ENCODE measurements at places on chromosomes 12 and 14. TPM values are rescaled to one million over a fixed set of nuclear protein-coding genes. Genes with fewer than 3 reads are reported as not detected.
A peak's percentile ranks its signal among the peaks of the same experiment; 100 is the strongest.

DNA sequence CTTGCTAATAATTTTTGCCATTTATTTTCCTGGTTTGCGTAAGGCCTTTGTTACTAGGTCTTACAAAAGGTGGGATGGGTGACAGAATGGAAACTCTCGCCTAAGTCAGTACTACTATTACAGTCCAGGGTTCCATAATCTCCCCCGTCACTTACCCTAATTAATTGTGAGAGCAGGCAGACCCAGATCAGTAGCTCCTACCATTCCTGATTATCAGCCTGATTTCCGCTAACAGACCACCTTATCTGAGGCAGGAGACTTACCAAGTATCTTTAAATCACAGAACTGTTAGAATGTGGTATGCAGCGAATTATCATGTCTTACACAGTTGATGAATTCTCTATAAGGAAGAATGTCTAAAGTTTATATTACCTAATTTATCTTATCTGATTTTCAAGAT is 234.7 kb downstream of the FOXN3 start:
- no peak for DNase-seq

- no peak for DNase-seq
Observed at GRCh38 chr12:46400406-46400805, 27.8 kb upstream of the SLC38A2 start.

- DNase-seq: no peak
Observed at GRCh38 chr14:56702515-56702914, 107.8 kb downstream of the OTX2 start.

GRCh38 chr14:83706231-83706954 is 1823.6 kb upstream of the FLRT2 start:
- DNase-seq: no peak

- DNase-seq: no peak
Observed at GRCh38 chr14:31690056-31690455, 128.9 kb downstream of the NUBPL start.

DNA sequence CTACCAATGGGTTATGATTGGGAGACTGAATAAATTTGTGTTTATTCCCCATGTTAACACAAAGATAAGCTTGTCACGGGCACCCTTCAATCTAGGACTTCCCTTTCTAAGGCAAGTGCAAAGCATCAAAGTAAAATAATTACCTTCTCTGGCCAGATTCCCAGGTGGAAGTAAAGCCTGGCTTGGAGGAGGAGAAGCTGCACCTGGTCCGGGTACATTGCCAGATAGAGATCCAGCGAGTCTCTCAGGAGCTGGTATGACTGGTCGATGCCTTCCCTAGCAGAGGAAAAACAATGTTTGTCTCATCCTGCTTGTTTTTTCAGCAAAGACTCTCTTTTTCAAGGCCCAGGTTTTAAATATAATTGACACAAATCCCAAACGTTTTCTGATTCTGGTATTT is 24.9 kb downstream of the FBXO21 start:
- no peak for DNase-seq

- no peak for DNase-seq
Observed at GRCh38 chr14:100590726-100591452, 3.7 kb upstream of the BEGAIN start.

- DNase-seq: no peak
Observed at GRCh38 chr14:68473069-68473468, 319.8 kb downstream of the ZFP36L1 start.

- no peak for DNase-seq
Observed at GRCh38 chr12:24904871-24905270, 44.0 kb downstream of the BCAT1 start.

DNA sequence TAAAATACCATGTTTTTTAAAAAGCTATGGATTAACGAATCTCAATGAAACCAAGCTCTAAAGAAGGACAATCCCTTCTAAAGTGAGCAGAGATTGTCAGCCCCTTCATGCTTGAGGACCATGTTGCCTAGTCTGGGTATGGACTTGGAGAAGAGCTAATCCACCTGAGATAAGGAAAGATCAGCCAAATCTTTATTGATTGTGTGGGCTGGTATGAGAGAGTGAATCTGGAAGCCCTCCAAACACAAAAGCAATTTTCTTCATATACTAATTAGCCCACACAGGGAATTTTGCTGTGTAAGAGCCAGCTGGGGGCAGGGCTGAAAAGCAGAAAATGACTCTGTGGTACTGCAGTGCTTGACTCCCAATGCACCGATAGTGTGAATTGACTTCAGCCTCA is 47.4 kb upstream of the DICER1 start:
- no peak for DNase-seq

DNA sequence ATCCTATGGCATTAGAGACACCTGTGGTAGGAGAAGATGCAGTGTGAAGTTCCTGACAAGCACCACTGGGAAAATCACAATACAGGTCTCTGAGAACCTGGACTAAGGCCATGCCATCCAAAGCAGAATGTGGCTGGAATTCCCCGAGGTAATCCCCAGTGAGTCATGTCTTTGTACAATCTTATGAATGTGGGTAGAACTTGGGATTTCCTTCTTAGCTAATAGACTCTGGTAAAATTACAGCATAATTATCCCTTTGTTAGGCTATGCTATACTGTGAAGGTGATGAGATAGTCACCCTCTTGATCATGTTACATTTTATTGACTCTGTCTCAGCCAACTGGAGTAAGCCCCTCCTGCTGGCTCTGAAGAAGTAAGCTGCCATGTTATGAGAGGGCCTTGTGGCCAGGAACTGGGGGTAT is 224.3 kb upstream of the DCN start:
- no peak for DNase-seq

DNA sequence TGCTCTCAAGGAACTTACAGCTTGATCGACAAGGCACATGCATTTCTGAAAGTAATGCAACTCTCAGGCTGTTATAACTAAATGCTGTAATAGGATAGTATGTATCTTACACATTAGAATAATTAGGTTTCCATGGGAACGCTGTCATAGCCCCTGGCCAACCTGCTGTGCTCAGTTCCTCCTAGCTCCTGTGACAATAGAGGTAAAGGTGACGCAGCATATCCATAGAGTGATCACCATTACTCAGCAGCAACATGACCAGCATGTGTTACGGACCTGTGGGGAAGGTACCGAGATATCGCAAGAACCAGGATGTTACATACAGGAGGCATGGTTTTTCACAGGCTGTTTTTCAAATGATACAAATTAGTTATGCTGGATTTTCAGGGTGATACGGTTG is 150.7 kb downstream of the CAND1 start:
- DNase-seq: no peak

DNA sequence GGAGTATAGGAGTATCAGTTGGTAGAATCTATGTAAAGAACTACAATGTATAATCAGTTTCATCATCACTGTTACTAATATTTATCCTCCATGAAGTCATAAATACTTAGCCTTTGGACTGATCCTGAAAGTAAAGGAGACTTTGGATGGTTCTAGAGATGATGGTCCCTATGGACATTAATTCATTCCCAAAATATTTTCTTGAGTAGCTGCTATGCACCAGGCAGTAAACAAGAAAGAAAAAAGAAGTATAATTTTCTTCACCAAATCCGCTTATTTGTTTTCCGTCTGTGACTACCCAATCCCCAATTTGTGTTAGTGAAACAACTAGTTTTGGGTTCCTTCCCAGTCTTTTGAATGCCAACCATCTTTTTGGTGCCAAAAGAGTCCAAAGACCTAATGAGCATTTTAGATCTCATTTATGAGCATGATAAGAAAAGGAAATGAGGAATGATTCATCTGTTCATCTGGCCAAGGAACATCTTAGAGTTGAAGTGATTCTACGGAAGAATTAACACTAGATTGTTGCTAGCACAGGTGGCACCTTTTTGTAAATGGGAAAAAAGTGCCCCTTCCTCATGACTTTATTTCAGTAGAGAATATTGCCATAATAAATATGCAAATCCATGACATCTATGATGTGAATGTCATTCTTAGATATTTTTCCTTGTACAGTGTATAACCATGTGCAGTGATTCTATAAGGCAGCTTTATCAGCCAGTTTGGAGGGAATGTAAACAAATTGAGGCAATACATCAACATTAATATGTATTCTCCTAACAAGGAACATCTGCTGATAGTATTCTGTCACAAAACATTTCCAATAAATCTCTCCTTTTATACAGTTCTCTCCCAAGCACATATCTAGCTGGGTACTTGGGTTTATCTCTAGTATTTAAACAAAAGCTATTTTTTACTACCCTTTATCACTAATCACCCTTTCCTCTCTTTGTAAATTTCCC is 85.1 kb upstream of the CCDC91 start:
- no peak for DNase-seq

GRCh38 chr12:30982413-30982812 is 55.9 kb downstream of the TSPAN11 start:
- no peak for DNase-seq

GRCh38 chr12:132067182-132067581 is 76.9 kb downstream of the DDX51 start:
- DNase-seq: no peak

- DNase-seq: no peak
Observed at GRCh38 chr14:69708586-69709560, 58.1 kb upstream of the SRSF5 start.

- DNase-seq: no peak
Observed at GRCh38 chr12:116950628-116951325, 40.0 kb downstream of the FBXW8 start.

- peak; percentile 32 for DNase-seq
Observed at GRCh38 chr12:102964872-102965271, 7.4 kb downstream of the ASCL1 start.

GRCh38 chr14:51520087-51520486 is 131.6 kb upstream of the FRMD6 start:
- DNase-seq: no peak

GRCh38 chr14:73834261-73834625 is 17.4 kb upstream of the PTGR2 start:
- no peak for DNase-seq

DNA sequence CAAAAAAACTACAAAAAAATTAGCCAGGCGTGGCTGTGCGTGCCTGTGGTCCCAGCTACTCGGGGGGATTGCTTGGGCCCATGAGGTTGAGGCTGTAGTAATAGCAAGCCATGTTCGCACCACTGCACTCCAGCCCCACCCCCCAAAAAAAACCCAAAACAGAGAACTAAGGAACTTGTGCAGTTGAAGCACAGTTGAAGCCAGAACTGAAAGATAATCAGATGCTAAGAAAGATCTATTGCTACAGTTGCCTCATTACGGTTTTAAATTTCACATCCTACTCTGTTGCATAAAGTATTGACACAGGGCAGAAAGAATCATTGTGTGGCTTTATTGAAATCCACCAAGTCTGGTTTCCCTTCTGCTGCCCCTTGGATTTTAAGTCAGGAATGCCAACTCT is 3.8 kb downstream of the CS start:
- no peak for DNase-seq

DNA sequence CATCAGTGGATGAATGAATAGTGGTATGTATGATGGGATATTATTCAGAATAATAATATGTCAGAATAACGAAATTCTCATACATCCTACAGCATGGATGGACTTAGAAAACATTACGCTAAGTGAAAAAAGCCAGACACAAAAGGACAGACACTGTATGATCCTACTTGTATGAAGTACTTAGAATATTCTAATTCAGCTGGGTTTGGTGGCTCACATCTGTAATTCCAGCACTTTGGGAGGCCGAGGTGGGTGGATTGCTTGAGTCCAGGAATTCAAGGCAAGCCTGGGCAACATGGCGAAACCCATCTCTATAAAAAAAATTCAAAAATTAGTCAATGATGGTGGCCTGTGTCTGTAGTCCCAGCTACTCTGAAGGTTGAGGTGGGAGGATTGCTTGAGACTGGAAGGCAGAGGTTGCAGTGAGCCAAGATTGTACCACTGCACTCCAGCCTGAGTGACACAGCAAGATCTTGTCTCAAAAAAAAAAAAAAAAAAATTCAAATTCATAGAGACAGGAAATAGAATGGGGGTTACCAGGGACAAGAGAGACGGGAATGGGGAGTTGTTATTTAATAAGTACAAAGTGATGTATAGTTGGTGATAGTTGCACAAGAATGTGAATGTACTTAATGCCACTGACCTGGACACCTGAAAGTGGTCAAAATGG is 132.3 kb downstream of the CHST11 start:
- DNase-seq: no peak

- DNase-seq: no peak
Observed at GRCh38 chr12:28089338-28089737, 100.9 kb upstream of the CCDC91 start.

DNA sequence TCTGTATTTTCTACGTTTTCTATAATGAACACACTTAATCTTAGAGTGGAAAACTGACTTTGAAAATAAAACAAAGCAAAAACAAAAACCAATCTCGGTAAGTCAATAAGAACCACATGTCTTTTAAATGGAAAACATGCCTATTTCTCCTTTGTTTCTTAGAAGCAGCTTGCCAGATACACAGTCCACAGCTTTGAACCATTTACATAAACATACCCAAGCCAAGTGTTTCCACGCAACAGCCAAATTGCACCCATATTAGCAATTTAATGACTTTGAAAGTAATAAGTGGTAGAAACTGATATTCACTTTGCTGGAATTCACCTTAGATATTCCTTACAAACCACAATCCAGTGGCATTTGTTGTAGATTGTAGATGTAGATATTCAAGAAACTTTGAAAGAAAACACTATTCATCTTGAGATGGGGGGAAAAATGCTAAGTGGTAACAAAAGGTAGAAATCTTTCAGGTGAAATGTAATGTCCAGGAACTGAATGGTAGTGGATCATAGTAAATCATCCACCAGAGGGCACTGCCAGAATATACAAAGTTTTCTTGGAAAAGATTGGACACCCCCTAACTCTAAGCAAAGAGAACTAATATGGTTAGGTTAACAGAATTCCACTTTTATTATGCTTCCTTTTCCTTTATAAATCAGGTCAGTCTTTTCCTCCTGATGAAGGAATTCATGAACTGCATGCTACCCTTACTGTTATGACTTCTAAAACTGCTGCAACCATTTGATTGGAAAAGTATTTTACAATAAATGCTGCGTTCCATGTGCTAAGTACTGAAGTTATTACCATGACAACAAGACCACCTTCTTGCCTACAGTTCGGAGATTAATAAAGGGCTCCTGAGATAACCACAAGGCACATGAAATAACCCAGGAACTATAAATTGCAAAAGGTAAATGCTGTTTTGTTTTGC is 69.8 kb downstream of the RERG start:
- DNase-seq: no peak

DNA sequence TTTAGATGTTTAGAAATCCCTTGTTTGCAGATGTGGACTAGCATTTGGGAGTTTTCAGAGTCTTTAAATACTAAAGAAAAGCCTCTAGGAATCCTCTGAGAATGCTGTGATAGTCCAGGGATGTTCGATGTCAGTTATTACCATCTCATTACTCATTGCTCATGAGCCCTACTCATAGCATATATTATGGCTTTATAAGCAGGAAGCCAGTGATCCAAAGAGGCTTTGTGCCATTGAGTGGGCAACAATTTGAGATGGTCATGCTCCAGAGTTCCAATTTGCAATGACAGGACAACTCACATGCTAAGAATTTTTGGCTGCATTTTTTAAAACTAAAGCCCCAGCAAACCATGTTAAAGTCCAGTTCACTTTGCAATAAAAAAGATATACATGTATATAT is 163.0 kb downstream of the OTOGL start:
- no peak for DNase-seq

The BEGAIN gene
- total RNA-seq: 1.6 TPM

The PLA2G1B gene
- total RNA-seq: not detected

The GLIPR1L1 gene
- total RNA-seq: not detected

The KRT85 gene
- total RNA-seq: not detected

The OR6C1 gene
- not detected for total RNA-seq

The TBX3 gene
- total RNA-seq: 0.41 TPM

The PAPOLA gene
- 161 TPM for total RNA-seq

The CCDC85C gene
- total RNA-seq: 42.1 TPM

The GAS2L3 gene
- 55.6 TPM for total RNA-seq

The MIP gene
- 0.10 TPM for total RNA-seq

The TOMM20L gene
- not detected for total RNA-seq

Measured in endothelial cell (in vitro differentiated cells).